ENCODE measurements at places on chromosomes 11 and 22.

- no peak for DNase-seq
Observed at GRCh38 chr22:27267145-27267544, 534.4 kb downstream of the MN1 start.

DNA sequence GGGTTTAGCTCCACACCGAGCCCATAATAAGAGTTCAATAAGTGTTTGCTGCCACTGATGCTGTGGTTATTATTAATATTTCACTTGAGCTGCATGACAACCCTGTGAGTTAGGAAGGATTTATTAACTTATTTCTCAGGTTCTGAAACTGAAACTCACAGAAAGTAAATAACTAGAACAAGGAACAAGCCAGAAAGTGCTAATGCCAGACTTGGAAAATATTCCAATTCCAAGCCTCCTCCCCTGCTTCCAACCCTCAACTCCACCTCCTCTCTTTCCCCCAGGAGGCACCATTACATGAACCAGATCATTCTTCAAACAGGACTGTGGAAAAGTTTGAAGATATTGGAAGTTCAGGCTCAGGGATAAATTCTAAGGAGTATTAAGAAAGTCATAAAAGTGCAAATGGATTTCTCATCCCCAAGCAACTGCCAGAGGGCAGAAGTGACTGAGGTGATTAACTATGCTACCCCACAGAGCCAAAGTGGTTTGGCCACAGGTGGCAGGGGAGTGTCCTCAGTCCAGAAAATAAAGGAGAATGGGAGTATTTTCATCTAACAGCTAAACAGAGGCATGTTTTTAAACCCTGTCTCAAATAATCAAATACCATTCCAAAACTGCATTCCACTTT is 3.2 kb upstream of the FJX1 start:
- DNase-seq, result no peak

GRCh38 chr22:50724616-50725015 is 13.4 kb upstream of the ACR start:
- DNase-seq, result no peak

- no peak for DNase-seq
Observed at GRCh38 chr11:116500026-116500946, 272.5 kb downstream of the BUD13 start.

DNA sequence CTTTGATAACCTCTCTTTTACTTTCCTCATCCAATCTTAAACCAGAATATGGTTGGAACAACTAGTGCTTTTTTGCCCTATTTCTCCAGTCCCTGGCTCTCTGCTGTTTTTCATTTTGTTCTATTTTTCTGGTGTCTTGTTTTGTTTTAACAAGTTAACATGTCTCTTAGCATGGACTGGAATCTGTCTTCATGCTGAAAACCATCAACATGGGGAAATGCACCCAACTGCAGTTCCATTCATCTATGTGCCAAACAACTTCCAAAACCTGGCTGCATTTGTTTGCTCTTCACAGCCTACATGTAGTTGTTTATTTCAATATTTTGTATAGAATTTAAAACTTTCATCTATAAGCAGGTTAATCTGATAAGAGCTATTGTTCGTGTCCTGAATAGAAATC is 46.8 kb upstream of the NOX4 start:
- no peak for DNase-seq

- no peak for DNase-seq
Observed at GRCh38 chr22:46113910-46114517, 36.3 kb upstream of the PPARA start.

DNA sequence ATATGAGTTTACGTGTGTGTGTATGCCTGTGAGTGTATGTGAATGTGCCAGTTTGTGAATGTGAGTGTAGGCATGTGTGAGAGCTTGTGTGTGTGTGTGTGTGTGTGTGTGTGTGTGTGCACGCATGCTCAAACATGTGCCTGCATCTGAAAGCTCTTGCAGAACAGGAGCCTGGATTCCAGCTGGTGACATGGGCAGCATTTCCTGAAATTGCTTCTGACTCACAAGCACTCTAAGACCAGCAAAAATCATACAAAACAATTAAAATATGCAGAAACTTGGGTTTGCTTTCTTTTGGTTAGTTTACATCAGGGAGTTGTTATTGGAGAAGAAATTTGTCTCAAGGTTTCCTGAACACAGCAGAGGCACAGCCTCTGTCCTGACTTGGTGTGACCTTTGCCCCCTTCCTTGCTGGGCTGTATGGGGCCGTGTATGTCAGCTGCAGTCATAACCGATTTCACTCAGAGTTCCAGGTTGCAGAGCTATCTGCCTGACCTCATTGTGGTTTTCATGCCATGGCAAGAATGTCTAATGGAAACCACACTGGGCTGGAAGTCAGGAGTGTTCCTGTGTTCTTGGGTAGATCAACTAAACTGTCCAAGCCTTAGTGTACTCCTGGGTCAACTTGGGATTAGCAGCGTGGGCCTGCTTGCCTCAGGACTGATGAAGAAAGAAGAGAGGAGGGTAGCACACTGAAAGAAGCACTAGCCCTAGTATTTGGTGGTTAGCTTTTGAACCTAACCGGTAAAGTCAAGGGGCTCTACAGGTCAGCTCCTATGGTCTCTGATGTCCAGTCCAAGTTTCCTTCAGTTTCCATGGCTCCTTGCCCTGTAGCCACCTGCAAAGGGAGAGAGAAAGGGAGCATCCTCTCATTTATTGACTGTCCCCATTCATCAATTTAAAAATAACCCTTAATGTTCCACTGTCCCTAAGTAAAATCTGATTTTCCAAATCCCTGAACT is 143.7 kb downstream of the SNX19 start:
- DNase-seq, result no peak

GRCh38 chr11:93589347-93589746 is 46.2 kb upstream of the SMCO4 start:
- DNase-seq, result no peak

DNA sequence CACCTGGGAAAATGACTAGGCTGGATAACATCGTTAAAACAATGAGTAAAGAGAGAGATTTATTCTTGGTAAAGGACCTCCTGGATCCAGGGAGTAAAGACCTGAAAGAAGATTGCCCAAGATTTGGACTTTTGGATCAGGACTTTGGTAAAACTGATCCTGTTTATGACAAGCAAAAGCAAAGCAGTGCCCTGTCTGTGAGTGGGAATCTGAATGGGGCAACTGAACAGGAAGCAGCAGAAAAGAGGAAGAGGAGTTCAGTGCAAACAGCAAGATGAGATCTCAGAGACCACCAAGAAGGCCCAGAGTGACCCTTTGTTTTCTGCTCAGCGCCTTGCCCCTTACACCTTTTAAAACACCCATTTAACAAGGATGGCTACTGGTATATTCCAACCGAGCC is 122.0 kb downstream of the VPREB1 start:
- DNase-seq, result no peak

DNA sequence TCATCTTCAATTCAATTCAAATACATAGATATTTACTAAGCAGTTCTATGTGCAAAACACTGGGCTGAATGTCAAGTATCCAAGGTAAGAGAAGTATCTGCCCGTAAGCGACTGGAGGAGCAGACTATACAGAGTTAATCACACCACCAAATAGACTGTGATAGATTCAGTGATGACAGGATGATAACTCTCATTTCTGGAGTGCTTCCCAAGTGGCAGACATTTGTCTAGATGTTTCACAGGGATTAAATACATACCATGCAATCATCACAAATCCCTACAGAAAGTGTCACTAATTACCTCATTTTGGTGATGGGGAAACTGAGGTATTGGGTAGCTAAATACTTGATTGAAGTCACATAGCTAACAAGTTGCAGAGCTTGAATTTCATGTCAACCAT is 508.7 kb upstream of the TENM4 start:
- no peak for DNase-seq

GRCh38 chr11:118533769-118534729 is 3.1 kb downstream of the TMEM25 start:
- no peak for DNase-seq

GRCh38 chr11:75143420-75143731 is 7.5 kb upstream of the SLCO2B1 start:
- DNase-seq, result no peak

GRCh38 chr11:94825031-94825430 is 56.9 kb downstream of the AMOTL1 start:
- no peak for DNase-seq

- no peak for DNase-seq
Observed at GRCh38 chr11:73962101-73962705, 11.4 kb downstream of the DNAJB13 start.

- DNase-seq, result no peak
Observed at GRCh38 chr11:33310720-33311500, 53.7 kb downstream of the HIPK3 start.

DNA sequence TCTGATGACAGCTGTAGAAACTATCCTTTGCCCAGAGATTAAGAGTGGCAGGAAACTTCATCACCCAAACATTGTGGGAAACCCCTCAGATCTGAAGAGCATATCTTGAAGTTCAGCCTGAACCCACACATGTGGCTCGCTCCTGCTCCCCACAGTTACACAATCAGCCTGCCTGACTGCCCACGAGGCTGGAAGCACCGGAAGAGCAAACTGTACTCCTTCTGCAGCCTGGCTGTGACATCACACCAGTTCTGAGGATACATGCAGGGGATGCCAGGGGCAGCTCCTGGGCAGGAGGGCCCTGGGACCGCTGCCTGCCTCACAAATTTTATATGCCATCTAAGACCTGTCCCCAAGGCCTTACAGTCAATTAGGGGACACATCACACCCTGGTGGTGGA is 444.4 kb downstream of the BUD13 start:
- no peak for DNase-seq

Measured in left renal cortex interstitium (tissue), 4 donors.